ENCODE measurements at places on chromosomes 2 and 18. TPM values are rescaled to one million over a fixed set of nuclear protein-coding genes. Genes with fewer than 3 reads are reported as not detected.

The CAPN13 gene
- not detected for total RNA-seq

The RAPH1 gene
- 19.4 TPM for total RNA-seq

The DPP10 gene
- 0.32 TPM for total RNA-seq

The RAPGEF4 gene
- total RNA-seq: 1.3 TPM

The ABCB11 gene
- total RNA-seq: under 0.01 TPM

The CRYBA2 gene
- not detected for total RNA-seq

The ACVR1 gene
- total RNA-seq: 44.9 TPM

The TMEM198 gene
- 2.9 TPM for total RNA-seq

The TRIM43 gene
- not detected for total RNA-seq
